Spinal cord (tissue), 10 donors: ENCODE measurements at places on chromosomes 6 and 20. TPM values are rescaled to one million over a fixed set of nuclear protein-coding genes. Genes with fewer than 3 reads are reported as not detected.

GABRR2 gene
- 0.40 TPM for polyA plus RNA-seq

DNA sequence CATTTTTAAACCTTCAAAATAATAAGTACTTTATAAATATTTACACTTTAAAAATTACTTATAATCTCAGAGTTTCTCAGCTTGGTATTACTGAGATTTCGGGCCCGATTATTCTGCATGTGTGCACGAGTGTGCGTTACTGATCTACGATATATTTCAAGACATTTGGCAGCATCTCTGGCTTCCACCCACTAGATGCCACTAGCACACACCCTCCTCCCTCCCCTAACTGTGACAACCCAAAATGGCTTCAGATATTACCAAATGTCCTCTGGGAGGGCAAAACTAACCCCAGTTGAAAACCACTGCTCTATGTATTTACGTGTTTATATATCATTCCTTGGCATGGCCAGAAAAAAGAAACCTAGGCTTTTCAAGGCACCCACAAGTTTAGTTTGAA lies 95.9 kb downstream of the FYN start:
- H3K27ac ChIP-seq, result no peak overlapping the region
- peaks cover 39% of the 10 kb centered on the region for H3K4me1 ChIP-seq
- H3K4me3 ChIP-seq, result no peak overlapping the region
- peaks cover 24% of the 10 kb centered on the region for H3K36me3 ChIP-seq
- no peak for DNase-seq

OPRL1 gene
- 23.4 TPM for polyA plus RNA-seq

LY6G6F gene
- not detected for polyA plus RNA-seq

DNA sequence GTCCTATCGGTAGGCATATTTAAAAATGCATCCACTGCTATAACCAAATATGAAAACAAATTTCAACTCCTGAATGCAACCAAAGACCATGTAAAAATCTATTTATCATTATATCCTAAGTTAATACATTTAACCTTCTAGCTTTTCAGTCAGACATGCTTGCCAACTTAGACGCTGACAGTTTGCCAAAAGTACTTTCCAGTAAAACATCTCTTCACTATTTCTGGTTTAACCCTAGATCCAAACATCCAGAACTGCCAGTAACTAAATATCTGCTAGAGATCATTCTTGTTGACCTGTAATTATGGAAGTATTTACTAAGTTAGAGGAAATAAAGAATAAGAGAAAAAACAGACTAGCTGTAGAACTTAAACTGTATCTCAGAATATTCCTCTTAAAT lies 210.2 kb upstream of the THEMIS start:
- H3K27me3 ChIP-seq, result no peaks in the 10 kb centered on the region
- no peak overlapping the region for H3K4me3 ChIP-seq
- no peak overlapping the region for H3K27ac ChIP-seq
- peak; percentile 27 for DNase-seq
- no peaks in the 10 kb centered on the region for H3K4me1 ChIP-seq

ASIP gene
- polyA plus RNA-seq, result 1.6 TPM

DEFB124 gene
- polyA plus RNA-seq, result 0.53 TPM

ANGPT4 gene
- polyA plus RNA-seq, result 0.57 TPM

NEDD9 gene
- 9.9 TPM for polyA plus RNA-seq

DNA sequence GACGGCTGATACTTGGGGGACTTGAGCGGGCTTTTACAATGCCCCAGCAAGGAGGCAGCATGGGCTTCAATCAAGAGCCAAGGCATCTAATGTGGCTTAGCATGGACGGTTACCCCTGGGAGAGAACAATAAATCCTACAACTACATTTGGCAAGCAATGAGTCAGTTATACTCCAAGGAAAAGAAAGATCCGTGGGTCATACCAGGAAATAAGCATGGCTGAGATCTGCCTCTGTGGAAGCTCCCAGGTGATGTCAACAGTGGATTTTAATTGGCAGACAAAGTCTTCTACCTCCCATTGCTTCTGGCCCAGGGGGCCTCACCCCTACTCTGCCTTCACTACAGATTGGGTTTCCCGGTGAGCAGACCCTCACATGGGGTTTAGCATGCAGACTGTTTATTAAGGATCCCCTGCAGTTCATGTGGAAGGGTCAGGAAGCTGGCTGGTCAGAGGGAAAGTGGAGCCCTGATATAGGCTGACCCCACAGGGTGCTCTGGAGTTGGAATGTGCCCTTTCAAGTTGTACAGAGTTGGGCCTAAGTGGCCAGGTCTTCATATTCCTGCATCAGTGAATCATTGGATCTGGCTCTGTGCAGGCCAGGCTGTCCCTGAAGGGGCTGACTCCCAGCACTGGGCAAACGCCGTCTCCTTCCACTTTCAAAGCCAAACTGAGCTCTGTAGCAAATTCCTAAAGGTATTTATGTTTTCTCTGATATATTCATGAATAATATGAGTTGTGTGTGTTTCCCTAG lies 91.3 kb upstream of the GGTLC1 start:
- no peaks in the 10 kb centered on the region for H3K27me3 ChIP-seq
- H3K27ac ChIP-seq, result no peak overlapping the region
- DNase-seq, result no peak
- no peaks in the 10 kb centered on the region for H3K4me1 ChIP-seq

OVOL2 gene
- polyA plus RNA-seq, result not detected

GJA10 gene
- polyA plus RNA-seq, result not detected

DNA sequence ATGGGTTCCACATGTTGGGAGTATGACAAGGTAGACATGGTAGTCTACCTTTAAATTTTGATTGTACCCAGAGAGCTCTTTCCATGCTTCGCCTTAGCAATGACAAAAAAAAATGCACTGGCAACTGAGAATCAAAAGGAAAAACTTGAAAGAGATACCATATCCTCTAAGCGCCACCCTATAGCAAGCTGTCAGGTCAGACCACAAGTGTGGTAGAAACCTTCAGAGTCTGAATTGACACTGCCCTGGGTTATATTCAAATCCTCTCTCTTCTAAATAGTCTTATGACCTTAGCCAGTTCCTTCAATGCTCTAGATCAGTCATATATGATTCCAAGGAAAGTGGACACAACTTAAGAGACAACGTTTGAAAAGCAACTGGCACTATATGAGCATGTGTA lies 45.6 kb upstream of the SMLR1 start:
- no peak overlapping the region for H3K27ac ChIP-seq
- DNase-seq, result no peak
- H3K36me3 ChIP-seq, result no peaks in the 10 kb centered on the region
- H3K4me1 ChIP-seq, result no peaks in the 10 kb centered on the region

CAGE1 gene
- polyA plus RNA-seq, result not detected

DNA sequence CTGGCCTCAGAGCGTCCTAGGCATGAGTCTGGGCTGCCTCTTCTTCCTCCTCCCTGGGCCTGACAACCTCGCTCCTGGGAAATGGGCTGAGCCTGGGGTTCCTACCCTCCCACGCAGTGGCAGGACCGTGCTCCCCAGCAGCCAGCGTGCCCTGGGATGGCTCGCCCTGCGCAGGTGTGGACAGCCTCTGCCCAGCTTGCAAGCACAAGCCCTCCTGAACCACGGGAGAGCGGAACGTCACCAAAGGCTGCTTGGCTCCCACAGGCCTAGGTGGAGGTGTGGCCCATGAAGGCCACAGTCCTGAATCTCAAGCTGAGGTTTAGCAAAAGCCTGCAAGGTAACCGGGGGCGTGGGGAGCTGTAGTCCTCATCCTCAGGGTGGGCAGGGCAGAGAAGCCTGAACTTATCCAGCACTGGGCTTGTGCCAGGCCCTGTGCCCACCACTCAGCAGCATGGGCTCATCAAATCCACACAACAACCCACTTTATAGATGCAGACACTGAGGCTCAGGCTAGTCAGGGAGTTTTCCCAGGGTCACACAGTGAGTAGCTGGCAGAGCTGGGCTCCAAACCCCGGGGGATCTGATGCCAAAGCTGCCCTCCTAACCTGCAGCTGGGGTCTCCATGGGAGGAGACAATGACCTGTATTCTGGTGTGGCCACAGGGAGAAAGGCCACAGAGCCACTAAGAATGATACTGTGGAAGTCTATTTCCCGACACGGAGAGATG lies 25.3 kb downstream of the RBM38 start:
- H3K4me1 ChIP-seq, result peaks cover 6% of the 10 kb centered on the region
- H3K27me3 ChIP-seq, result no peaks in the 10 kb centered on the region
- H3K27ac ChIP-seq, result no peak overlapping the region
- DNase-seq, result no peak

GRCh38 chr20:22387452-22387851 lies 196.9 kb downstream of the FOXA2 start:
- no peaks in the 10 kb centered on the region for H3K4me1 ChIP-seq
- DNase-seq, result no peak
- no peak overlapping the region for H3K4me3 ChIP-seq

BTN1A1 gene
- 0.08 TPM for polyA plus RNA-seq

COL10A1 gene
- polyA plus RNA-seq, result 0.41 TPM
